Head of caudate nucleus (tissue), 42 donors: ENCODE measurements at places on chromosomes 2 and 18.

- peak; percentile 21 for DNase-seq
These were observed 263.1 kb downstream of the TNS1 start for GRCh38 chr2:217739741-217740140.

DNA sequence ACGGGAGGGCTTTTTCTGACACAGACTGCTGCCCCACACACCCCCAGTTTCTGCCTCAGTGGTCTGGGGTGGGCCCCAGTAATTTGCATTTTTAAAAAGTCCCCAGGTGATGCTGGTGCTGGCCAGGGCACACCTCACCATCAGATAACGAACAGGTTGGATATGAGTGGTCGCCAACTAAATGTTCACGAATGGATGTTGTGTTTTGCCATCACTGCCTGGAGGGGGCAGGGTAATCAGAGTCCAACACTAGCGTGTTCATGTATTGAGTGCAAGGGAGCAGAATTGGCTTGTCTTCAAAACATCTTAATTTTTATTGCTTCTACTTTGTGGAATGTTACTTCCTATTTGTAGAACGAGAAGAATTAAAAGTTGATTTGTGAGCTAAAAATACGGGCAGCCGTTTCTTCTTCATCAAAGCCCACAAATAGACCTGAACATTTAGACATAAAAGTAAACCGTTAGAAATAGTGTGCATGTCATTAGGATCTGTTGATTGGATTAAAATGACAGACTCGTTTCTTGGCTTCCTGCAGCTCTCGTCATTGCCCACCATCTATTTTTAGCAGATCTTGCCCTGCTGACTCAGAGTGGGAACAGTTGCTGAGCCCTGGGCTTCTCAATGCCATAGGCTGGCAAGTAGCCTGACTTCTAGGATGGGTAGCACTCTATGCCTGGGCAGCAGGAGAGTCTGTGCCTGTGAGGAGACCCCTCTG, 45.2 kb downstream of the NCK2 start:
- no peak for DNase-seq

- DNase-seq = no peak
These were observed 138.6 kb upstream of the SCN7A start for GRCh38 chr2:166632616-166633015.

DNA sequence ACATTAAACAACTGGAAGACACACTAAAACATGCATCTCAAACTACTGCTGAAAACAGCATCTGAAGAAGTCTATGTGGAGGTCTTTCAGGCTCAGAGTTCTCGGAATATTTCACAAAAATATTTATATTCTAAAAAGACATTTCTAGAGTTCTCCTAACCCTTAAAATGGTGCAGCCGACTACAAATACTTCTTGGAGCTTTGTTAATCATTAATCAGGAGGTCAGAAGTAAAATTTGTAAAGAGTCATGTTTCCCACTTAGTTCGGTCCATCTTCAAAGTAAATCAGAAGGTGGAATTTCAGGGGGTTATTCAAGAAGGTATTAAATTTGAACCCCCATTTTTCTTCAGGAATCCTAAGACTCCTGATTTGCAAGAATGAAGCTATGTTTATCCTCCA, 72.7 kb downstream of the FAM228A start:
- DNase-seq = no peak

DNA sequence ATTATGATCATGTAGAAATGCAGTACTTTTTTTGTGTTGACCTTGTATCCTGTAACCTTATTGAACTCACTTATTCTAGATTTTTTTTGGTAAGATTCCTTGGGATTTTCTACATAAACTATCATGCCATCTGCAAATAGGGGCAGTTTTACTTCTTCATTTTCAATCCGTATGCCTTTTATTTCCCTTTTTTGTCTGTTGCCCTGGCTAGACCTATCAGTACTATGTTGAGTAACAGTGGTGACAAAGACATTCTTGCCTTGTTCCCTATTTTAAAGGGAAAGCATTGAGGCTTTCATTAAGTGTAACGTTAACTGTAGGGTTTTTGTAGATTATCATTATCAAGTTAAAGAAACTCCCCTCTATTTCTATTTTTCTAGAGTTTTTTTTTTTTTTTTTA, 92.3 kb downstream of the LYPD1 start:
- no peak for DNase-seq

- DNase-seq = no peak
These were observed 237.8 kb downstream of the PLCL1 start for GRCh38 chr2:198042189-198042588.

GRCh38 chr18:41456831-41457230, 498.2 kb upstream of the PIK3C3 start:
- no peak for DNase-seq

- DNase-seq = no peak
These were observed 165.0 kb downstream of the ANKRD44 start for GRCh38 chr2:197145471-197146056.

- DNase-seq = no peak
These were observed 78.8 kb downstream of the VWC2L start for GRCh38 chr2:214489702-214490101.

GRCh38 chr2:221635949-221636348, 63.8 kb upstream of the EPHA4 start:
- no peak for DNase-seq

DNA sequence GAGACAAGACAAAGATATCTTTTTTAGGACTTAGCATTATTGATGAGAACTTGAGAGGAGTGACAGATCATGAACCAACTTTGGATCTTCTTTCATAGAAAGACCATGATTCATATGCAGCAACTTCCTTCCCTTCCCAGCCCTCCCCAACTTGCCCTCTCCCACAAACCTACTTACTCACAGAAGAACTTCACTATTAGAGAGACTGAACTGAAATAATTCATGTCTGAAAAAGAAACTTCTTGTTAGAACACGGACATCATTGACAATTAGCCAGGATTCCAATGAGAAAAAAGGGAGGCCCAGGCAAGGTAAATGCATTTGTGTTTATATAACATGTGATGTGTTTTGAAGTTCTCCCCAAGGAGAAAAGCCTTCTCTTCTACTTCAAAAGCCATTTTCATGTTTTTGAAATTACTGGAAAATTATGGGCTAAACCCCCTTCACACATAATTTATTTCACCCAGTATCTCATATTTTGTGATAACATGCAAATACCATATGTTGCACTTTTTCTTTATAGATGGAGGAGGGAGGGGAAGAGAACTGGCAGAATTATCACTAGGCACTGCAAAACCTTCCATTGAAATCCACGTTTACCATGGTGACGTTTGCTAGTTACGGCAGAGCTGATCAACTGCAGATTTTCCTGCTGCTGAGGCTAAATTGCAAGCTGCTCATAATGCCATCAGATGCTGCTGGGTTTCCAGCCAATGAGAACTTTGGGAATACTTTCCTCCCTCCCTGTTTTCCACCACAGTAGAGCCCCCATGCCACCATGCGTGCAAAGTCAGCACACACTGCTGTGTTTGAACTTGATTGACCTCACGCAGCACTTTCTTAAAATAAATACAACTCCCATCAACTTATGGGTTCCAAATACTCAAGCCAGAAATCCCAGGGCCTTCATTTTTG, 294.7 kb downstream of the MEIS1 start:
- no peak for DNase-seq

- no peak for DNase-seq
These were observed 132.2 kb upstream of the SMAD7 start for GRCh38 chr18:49082714-49083688.
